ENCODE measurements at places on chromosomes 1 and 21.

- peak; percentile 79 for DNase-seq
These were observed 10.6 kb upstream of the GADD45A start for GRCh38 chr1:67674260-67675011.

- DNase-seq: no peak
These were observed at the start of gene DIO1 for GRCh38 chr1:53893999-53894636. Gene DIO1 (plus strand): TSS chr1:53894187. CDS start chr1:53894211, 24 bp downstream.

- DNase-seq: no peak
These were observed 24.5 kb upstream of the POU2F1 start for GRCh38 chr1:167196166-167196565.

DNA sequence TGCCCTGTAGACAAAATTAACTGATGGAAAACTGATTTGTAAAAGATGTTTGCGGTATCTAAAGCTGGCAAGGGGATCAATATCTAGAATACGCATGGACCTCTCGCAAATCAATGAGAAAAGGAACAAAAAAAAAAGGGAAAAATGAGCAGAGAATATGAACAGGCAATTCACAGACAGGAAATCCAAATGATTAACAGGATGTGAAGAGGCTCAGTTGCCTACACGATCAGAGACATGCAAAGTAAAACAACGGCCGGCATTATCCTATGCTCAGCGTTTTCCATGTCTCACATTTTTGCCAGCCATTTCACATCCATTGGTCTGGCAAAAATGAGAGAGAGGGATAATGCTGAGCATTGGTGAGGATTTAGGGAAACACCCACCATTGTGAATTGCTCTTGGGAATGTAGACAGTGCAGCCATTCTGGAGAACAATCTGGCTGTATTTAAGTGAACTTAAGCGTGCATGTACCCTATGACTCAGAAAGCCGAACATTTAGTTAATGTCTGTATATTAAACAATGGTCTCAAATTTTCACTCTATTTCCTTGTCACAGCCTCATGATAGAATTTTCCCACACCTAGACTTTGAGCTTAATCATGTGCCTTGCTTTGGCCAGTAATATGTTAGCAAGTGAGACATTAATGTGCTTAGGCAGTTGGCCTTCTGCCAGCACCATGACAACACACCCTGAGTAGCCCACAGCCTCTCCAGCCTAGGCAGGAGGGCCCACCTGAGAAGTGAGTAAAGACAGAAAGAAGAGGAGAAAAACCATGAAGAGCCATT, 61.0 kb upstream of the NBPF3 start:
- no peak for DNase-seq

GRCh38 chr1:216175714-216176113, 247.5 kb downstream of the USH2A start:
- DNase-seq: no peak

Measured in NCI-H510A (cell line).